Adrenal gland (tissue), 19 donors: ENCODE measurements at places on chromosomes 7 and 10.

DNA sequence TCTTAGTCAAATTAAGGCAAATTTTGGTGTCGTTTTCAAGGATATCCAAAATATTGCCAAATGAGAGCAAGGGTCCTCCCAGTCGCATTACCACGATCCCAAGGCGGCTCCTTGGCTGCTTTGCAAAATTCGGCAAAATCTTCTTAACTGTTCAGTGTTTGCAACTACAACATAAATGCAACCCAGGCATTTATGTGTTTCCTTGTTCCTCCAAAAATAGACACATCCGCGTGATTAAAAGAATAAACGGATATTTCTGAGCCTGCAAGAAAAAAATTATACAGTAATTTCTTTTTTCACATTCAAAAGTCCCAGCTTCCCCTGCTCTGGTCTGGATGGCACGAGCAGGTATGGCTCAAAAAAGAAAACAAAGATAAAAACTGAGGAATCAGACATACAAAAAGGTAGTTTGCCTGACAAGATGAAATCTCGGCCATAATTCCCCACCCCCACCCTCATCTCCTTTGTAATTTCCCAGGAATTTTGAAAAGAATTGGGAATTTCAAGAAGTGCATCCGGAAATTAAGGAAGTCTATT lies 6.0 kb downstream of the SKIDA1 start:
- peak overlapping the region; percentile 71 for H3K27ac ChIP-seq
- H3K36me3 ChIP-seq: no peaks in the 10 kb centered on the region
- no peak for DNase-seq
- peak overlapping the region; percentile 70 for H3K4me3 ChIP-seq

- H3K4me3 ChIP-seq: no peak overlapping the region
- no peaks in the 10 kb centered on the region for H3K4me1 ChIP-seq
- DNase-seq: no peak
- no peak overlapping the region for H3K27ac ChIP-seq
- no peaks in the 10 kb centered on the region for H3K36me3 ChIP-seq
- no peaks in the 10 kb centered on the region for H3K27me3 ChIP-seq
These were observed 65.4 kb upstream of the LRRTM3 start for GRCh38 chr10:66860376-66860945.

- peaks cover 9% of the 10 kb centered on the region for H3K4me1 ChIP-seq
- H3K4me3 ChIP-seq: no peak overlapping the region
- no peaks in the 10 kb centered on the region for H3K27me3 ChIP-seq
- H3K36me3 ChIP-seq: peaks cover 41% of the 10 kb centered on the region
- no peak for DNase-seq
- no peak overlapping the region for H3K27ac ChIP-seq
These were observed 15.5 kb downstream of the DENND10 start for GRCh38 chr10:119119400-119119799.

GRCh38 chr10:33145451-33146188 lies 187.6 kb upstream of the ITGB1 start:
- DNase-seq: no peak
- H3K4me1 ChIP-seq: no peaks in the 10 kb centered on the region
- no peak overlapping the region for H3K4me3 ChIP-seq
- no peaks in the 10 kb centered on the region for H3K27me3 ChIP-seq

DNA sequence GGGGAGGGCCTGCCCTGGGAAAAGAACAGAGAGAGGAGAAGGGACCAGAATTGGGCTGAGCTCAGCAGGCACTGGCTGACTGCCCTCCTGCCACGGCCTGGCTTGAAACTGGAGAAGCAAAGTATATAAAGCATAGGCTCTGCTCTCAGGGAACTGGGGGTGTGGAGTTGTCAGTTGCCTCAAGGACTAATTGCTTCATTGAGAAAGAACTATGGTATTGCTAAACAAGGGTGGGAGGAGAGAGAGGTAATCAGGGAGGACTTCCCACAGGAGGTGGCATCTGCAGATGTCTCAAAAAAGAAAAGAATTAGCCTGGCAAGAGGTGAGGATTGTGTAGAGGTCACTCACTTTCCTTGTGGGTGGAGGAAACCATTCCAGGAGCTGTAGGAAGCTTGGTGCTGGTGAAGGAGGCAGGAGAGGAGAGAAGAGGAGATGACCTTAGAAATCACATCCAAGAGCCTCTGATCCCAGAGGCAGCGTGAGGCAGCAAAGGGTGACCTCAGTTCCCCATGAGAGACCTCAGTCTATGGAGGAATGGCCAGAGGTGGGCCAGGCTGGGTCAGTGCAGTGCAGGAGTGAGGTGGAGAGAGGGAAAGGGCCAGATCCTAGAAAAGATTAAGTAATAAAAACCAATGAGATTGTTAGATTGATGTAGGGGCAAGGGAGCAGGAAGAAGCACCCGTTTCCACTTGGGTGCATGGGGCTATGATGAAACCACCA lies 2.4 kb downstream of the PILRB start:
- no peak for DNase-seq
- no peak overlapping the region for H3K4me3 ChIP-seq
- peaks cover 75% of the 10 kb centered on the region for H3K36me3 ChIP-seq

DNA sequence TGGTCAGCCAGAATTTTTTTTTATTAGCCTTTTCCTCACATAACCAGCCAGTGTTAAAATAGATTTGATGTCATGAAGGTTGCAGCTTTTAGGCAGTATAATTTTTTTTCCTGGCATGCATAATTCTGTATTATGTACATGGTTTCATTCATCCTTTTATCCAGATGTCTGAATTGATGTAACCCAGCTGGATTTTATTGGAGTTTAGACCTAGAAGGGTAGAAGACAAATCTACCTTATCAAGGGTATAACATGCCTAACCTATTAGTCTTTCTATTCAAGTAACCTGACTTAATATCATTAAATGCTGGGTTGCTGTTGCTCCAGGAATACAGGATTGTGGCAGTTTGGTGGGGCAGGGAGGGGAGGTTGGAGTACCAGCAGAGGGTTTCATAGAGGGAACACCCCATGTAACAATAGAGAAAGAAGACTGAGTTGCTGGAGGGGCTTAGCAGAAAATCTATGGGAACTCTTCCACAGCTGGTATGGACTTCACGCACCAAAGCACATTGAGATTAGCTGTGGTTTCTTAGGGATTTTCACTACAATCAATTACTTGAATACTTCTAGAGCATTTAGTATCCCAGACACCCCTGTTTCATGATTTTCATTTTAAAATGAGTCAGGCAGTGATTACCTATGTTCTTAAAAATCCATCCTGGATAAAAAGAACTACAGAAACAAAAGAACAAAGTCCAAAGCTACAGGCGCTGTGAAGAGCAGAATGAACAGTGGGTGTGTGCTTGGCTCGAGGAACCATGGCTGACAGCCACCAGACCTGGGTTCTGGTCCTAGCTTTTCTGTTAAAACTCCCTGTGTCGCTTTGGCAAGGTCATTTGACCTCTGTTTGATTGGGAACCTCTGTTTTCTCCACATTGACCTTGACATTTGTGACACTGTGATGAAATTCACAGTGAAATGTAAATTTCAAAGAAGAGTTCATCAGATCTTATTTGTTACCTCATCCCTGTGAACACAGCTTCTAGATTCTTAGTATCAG lies 93.5 kb downstream of the CREM start:
- no peak overlapping the region for H3K4me3 ChIP-seq
- peaks cover 31% of the 10 kb centered on the region for H3K4me1 ChIP-seq
- DNase-seq: no peak
- H3K36me3 ChIP-seq: no peaks in the 10 kb centered on the region
- no peaks in the 10 kb centered on the region for H3K27me3 ChIP-seq

- no peaks in the 10 kb centered on the region for H3K36me3 ChIP-seq
- H3K27ac ChIP-seq: no peak overlapping the region
- H3K4me1 ChIP-seq: no peaks in the 10 kb centered on the region
- DNase-seq: no peak
- H3K27me3 ChIP-seq: no peaks in the 10 kb centered on the region
These were observed 105.7 kb downstream of the SVOPL start for GRCh38 chr7:138595454-138595853.

- H3K4me3 ChIP-seq: no peak overlapping the region
- no peaks in the 10 kb centered on the region for H3K27me3 ChIP-seq
- no peaks in the 10 kb centered on the region for H3K36me3 ChIP-seq
- no peak overlapping the region for H3K27ac ChIP-seq
These were observed 49.7 kb downstream of the DNAJC12 start for GRCh38 chr10:67788028-67788886.

DNA sequence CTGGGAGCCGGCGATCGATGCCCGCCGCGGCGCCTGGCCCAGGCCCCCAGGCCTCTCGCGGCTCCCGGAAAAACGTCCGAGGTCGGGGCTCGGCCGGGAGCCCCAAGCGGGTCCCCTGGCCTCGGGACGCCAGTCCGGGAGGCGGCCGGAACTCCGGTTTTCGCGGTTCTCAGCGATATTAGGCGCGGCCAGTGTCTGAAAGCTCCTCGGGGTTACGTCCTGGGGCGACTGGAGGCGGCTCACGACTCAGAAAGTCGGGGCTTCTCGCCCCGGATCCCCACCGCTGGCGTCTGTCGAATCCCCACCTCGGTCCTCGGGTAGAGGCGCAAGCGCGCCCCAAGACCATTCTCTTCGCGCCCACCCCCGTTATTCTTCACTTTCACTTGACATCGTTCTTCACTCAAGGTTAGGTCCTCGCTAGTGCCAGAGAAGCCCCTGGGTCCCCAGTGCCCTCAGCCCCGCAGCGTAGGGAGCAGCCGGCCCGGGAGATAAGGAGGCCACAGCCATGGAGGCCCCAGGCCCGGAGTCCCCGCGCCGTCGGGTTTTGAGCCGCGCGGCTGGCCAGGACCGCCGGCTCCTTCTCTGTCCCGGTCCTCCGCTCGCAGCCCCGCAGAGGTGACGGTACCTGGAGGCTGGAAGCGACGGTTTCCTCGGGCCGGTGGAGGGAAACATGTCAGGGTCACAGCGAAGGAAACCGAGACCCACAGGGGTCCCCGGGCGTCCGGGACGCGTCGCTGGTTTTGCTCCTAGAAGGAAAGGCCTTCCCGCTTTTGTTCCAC lies 35.2 kb upstream of the EBLN1 start:
- peak; percentile 30 for DNase-seq
- peak overlapping the region; percentile 85 for H3K27ac ChIP-seq
- no peaks in the 10 kb centered on the region for H3K27me3 ChIP-seq
- peak overlapping the region; percentile 92 for H3K4me3 ChIP-seq
- no peaks in the 10 kb centered on the region for H3K36me3 ChIP-seq

GRCh38 chr10:60542657-60543056 lies 153.0 kb upstream of the ANK3 start:
- H3K36me3 ChIP-seq: no peaks in the 10 kb centered on the region
- no peaks in the 10 kb centered on the region for H3K4me1 ChIP-seq
- H3K27ac ChIP-seq: no peak overlapping the region
- DNase-seq: no peak
- H3K27me3 ChIP-seq: no peaks in the 10 kb centered on the region

GRCh38 chr10:619710-620109 lies 69.8 kb downstream of the DIP2C start:
- H3K4me1 ChIP-seq: peaks cover 13% of the 10 kb centered on the region
- H3K36me3 ChIP-seq: no peaks in the 10 kb centered on the region
- H3K27me3 ChIP-seq: no peaks in the 10 kb centered on the region
- DNase-seq: no peak

GRCh38 chr7:105257338-105257737 lies 131.4 kb downstream of the SRPK2 start:
- H3K4me3 ChIP-seq: no peak overlapping the region
- peaks cover 9% of the 10 kb centered on the region for H3K4me1 ChIP-seq
- no peak for DNase-seq
- no peaks in the 10 kb centered on the region for H3K36me3 ChIP-seq
- no peaks in the 10 kb centered on the region for H3K27me3 ChIP-seq

GRCh38 chr7:55477781-55478374 lies 94.4 kb downstream of the VOPP1 start:
- H3K4me1 ChIP-seq: no peaks in the 10 kb centered on the region
- H3K4me3 ChIP-seq: no peak overlapping the region
- DNase-seq: peak; percentile 7
- H3K36me3 ChIP-seq: no peaks in the 10 kb centered on the region
- H3K27ac ChIP-seq: no peak overlapping the region

GRCh38 chr10:21135023-21135931 lies 238.2 kb upstream of the NEBL start:
- no peak for DNase-seq
- H3K4me3 ChIP-seq: no peak overlapping the region
- no peak overlapping the region for H3K27ac ChIP-seq
- no peaks in the 10 kb centered on the region for H3K4me1 ChIP-seq

GRCh38 chr7:112238852-112239610 lies 32.5 kb downstream of the ZNF277 start:
- no peak for DNase-seq
- H3K4me1 ChIP-seq: no peaks in the 10 kb centered on the region
- H3K27ac ChIP-seq: no peak overlapping the region
- H3K27me3 ChIP-seq: no peaks in the 10 kb centered on the region
- no peak overlapping the region for H3K4me3 ChIP-seq

DNA sequence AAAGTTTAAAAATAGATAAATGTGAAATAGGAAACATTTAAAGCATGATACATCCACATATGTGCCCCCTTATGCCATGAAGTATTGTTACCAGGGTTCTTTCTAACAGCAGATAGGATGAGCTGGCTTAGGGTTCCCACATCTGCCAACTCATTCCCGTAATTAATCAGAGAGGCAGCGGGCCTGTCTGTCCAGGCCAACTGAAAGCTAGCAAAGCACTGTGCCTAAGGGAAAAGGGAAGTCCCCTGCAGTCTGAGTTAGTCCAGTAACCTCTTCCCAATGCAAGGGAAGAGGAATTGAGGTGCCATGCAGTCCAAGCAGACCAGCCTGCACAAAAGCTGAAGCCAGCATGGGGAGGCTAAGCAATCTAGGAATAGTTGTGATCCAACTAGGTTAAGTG lies 18.3 kb upstream of the ZC3HAV1L start:
- no peaks in the 10 kb centered on the region for H3K27me3 ChIP-seq
- H3K27ac ChIP-seq: no peak overlapping the region
- H3K4me1 ChIP-seq: peaks cover 10% of the 10 kb centered on the region

DNA sequence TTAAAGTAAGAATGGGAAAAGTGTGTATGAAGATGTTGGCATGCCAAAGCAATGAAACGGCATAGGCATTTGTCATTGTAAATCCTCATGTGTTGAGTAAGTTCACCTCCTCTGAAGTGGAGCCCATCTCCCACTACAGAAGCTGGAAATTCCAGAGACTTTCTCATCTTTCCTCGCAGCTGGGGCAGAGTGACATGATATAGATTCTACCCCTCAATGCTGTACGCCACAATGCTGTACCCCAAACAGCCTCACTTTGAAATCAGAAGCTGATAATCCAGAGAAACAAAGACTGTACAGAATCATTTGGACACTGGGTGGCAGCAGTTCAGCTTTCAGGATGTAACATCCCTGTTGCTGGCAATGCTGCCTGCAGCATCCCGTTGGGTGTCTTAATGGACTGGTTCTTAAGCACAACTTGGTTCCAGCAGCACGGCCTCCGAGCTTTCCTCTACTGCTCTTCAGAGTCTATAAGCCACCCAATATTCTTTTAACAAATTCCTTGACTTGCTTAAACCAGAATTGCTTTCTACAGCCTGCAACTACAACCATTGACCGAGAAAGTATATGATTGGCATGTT lies 18.8 kb downstream of the ZC3HAV1L start:
- no peaks in the 10 kb centered on the region for H3K36me3 ChIP-seq
- H3K4me1 ChIP-seq: no peaks in the 10 kb centered on the region
- no peak overlapping the region for H3K4me3 ChIP-seq
- DNase-seq: peak; percentile 80
- no peaks in the 10 kb centered on the region for H3K27me3 ChIP-seq

GRCh38 chr10:120883071-120883470 lies 31.9 kb downstream of the WDR11 start:
- no peak for DNase-seq
- no peaks in the 10 kb centered on the region for H3K27me3 ChIP-seq
- peaks cover 29% of the 10 kb centered on the region for H3K36me3 ChIP-seq
- no peaks in the 10 kb centered on the region for H3K4me1 ChIP-seq
- no peak overlapping the region for H3K27ac ChIP-seq

GRCh38 chr7:26690135-26690805 lies 174.1 kb downstream of the SKAP2 start:
- H3K4me3 ChIP-seq: no peak overlapping the region
- H3K27me3 ChIP-seq: no peaks in the 10 kb centered on the region
- no peak for DNase-seq
- H3K4me1 ChIP-seq: peaks cover 27% of the 10 kb centered on the region
- no peak overlapping the region for H3K27ac ChIP-seq
- H3K36me3 ChIP-seq: no peaks in the 10 kb centered on the region
